ENCODE measurements at places on chromosomes 3 and 15. TPM values are rescaled to one million over a fixed set of nuclear protein-coding genes. Genes with fewer than 3 reads are reported as not detected.

DNA sequence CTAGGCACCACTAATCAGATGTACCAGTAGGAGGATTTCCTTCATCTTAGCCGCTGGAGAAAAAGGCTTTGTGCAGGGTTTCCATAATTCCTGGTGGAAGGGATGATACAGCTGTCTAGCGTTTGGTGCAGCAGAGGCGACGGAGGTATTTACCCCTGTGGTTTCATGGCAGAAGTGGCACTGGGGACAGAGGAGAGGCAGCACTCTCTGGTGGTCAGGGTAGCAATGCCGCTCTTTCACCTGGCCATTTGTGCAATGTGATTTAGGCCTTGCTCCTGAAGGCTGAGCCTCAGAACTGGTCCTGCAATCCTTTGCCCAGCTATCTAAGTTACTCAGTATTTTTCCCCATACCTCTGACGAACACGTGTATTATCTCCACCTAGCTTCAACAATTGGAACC, 47.1 kb upstream of the BNIP2 start:
- DNase-seq: no peak
- H3K4me1 ChIP-seq: no peaks in the 10 kb centered on the region
- peaks cover 2% of the 10 kb centered on the region for H3K27me3 ChIP-seq
- H3K4me3 ChIP-seq: no peak overlapping the region

- H3K4me1 ChIP-seq: peaks cover 68% of the 10 kb centered on the region
- H3K36me3 ChIP-seq: peaks cover 10% of the 10 kb centered on the region
- no peak for DNase-seq
Measured at GRCh38 chr15:60390231-60390630, 7.6 kb downstream of the ANXA2 start.

The TTLL13 gene
- total RNA-seq: 0.55 TPM

DNA sequence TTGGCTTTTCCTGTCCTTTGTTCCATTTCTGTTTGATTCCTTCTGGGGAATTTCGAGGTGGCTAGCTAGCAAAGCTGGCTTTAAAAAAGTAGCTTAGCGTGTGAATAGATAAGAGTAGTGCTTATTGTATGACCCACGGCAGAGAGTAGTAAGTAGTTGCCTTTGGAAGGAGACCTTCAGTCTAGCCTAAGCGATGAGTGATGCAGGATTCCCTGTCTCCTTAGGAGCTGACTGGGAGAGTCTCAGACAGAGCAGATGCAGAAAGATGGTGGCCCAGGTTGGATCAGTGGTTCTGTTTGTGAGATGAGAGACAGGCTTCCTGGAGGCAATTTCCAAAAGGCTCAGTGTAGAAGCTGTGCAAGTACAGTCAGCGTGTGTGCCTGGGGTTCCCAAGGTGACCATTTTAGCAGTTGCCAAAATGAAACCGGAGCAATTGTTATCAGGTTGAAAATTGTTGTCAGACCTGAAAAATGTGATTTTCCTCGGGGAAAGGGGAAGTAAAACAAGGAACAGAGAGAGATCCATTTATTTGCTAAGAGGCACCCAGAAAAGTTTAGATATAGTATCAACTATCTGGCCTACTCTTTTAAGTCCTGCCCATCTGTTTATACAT, 681 bp upstream of the IL5RA start:
- DNase-seq: no peak
- peaks cover 36% of the 10 kb centered on the region for H3K4me1 ChIP-seq
- H3K27me3 ChIP-seq: no peaks in the 10 kb centered on the region

- no peak overlapping the region for H3K4me3 ChIP-seq
- peaks cover 13% of the 10 kb centered on the region for H3K27me3 ChIP-seq
- DNase-seq: no peak
- no peaks in the 10 kb centered on the region for H3K4me1 ChIP-seq
- no peak overlapping the region for H3K27ac ChIP-seq
Measured at GRCh38 chr15:92294759-92295158, 98.9 kb upstream of the ST8SIA2 start.

DNA sequence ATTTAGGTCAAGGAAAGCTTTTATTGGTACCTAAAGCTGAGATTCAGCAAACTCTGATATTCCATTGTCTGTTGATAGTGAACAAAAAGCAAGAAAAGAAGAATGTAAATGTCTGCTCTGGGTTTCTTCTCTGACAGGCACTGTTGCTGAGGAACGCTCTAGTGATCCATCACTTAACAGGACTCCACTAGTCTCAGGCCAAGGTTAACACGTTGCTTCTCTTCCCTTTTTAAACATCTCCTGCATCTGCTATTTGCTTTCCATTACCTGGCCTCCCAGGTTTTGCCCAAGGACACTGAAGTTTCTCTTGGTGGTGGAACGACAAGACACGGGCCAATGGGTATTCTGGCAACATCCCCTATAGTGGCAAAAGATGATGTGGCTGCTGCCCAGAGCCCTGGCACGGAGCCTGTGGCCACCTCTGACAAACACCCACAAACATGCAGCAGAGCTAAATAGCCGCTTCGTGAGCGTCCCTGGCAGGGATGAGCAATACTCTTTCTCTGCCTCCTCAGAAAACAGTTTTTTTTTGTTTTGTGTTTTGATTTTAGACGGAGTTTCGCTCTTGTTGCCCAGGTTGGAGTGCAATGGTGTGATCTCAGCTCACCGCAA, 97.8 kb upstream of the AKAP13 start:
- peaks cover 5% of the 10 kb centered on the region for H3K4me1 ChIP-seq
- no peak overlapping the region for H3K4me3 ChIP-seq
- H3K27me3 ChIP-seq: no peaks in the 10 kb centered on the region

DNA sequence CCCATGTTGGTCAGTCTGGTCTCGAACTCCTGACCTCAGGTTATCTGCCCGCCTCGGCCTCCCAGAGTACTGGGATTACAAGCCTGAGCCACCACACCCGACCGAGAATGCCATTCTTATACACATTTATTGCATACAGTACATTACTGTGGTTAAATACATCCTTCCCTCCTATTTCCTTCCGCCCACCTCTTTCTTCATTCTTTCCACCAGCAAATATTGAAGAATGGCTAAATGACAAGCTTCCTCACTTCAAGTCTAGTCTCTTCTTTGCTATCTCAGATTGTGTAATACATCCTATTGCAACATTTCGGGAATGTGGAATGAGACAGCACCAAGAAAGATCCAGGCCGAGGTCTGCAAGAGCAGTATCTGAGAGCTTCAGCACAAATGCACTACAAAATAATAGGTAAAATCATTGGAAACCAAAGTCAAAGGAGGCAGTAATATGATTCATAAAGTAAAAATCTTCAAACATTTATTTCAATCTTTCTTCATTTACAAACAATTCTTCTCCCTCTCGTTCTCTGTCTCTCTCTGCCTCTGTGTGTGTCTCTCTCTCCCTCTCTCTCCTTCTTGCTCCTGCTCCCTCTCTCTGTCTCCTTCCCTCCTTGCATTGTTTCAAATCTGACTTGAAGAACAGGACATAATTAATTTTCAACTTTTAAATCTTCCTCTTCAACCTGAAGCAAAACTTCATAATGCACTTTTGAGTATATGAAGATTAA, 94.7 kb upstream of the TGFBR2 start:
- H3K27me3 ChIP-seq: no peaks in the 10 kb centered on the region
- peak; percentile 34 for DNase-seq
- no peaks in the 10 kb centered on the region for H3K36me3 ChIP-seq
- no peak overlapping the region for H3K27ac ChIP-seq

The SNTN gene
- total RNA-seq: not detected

DNA sequence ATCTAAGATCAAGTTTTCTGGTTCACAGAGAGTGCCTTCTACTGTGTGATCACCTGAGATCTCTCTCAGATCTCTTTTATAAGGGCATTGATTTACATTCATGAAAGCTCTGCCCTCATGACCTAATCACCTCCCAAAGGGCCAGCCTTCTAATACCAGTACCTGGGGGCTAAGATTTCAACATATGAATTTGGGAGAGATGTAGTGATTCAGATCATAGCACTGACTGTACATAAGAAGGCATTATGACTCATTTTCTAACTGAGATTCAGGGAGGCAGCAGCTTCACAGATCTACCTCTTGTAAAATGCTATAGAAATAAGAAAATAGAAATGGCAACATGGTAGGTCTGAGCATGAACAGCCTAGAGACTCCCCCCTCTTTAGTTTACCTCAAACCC, 39.6 kb downstream of the VGLL3 start:
- no peaks in the 10 kb centered on the region for H3K36me3 ChIP-seq
- no peaks in the 10 kb centered on the region for H3K4me1 ChIP-seq
- H3K27me3 ChIP-seq: no peaks in the 10 kb centered on the region
- H3K4me3 ChIP-seq: no peak overlapping the region

The HRG gene
- total RNA-seq: not detected

- no peaks in the 10 kb centered on the region for H3K27me3 ChIP-seq
- no peak overlapping the region for H3K27ac ChIP-seq
- H3K4me1 ChIP-seq: peaks cover 12% of the 10 kb centered on the region
- no peak for DNase-seq
Measured at GRCh38 chr3:114858329-114858728, 288.8 kb downstream of the ZBTB20 start.

The SLC22A14 gene
- total RNA-seq: not detected

The NANOGP8 gene
- total RNA-seq: not detected

DNA sequence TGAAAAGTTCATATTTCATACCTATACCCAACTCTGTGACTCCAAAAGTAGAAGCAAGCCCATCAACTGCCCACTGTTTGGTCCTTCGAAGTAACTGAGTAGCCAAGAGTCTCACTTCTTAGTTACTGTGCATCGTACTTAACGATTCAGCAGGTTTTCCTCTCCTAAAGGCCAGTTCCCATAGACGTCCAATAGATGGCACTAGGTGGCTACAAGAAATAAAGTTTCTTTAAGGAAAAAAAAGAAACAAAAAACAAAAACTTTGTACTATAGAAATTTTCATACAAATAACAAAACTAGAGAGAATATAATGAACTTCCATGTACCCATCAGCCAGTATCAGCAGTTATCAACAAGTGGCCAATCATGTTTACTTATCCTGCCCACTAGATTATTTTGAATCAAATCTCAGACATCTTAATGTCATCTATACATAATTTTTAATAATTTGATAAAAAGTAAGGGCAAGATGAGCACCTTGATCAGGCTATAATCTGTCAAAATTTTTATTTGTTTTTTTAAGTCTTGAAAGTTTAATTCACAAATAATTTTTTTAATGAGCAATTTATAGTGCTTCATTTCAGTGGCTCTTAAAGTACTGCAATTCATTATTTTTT, 63.8 kb upstream of the ACP3 start:
- no peaks in the 10 kb centered on the region for H3K36me3 ChIP-seq
- H3K4me3 ChIP-seq: no peak overlapping the region
- peaks cover 4% of the 10 kb centered on the region for H3K27me3 ChIP-seq
- H3K4me1 ChIP-seq: no peaks in the 10 kb centered on the region

The C3orf85 gene
- not detected for total RNA-seq

DNA sequence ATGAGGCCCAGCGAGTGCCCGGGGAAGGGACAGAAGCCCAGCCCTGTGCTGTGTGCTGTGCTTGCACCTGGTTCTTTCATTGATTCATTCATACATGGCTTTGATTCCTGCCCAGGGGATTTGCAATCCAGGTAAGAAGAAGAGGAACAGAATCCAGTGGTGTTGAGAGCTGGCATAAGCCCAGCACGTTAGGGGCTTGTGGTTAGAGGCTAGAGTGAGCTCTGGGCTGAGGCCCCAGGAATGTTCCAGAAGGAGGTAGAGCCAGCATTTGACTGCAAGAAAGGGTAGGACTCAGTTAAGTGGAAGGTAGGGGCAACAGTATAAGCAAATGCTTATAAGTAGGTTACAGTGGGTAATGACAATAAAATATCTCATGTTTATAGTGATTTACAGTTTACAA, 2.3 kb downstream of the VWA5B2 start:
- H3K36me3 ChIP-seq: no peaks in the 10 kb centered on the region
- H3K27ac ChIP-seq: no peak overlapping the region
- no peak for DNase-seq
- H3K4me3 ChIP-seq: no peak overlapping the region

The GNAT1 gene
- not detected for total RNA-seq

The ADAMTS7 gene
- total RNA-seq: 0.10 TPM

The DUOX1 gene
- 0.51 TPM for total RNA-seq

DNA sequence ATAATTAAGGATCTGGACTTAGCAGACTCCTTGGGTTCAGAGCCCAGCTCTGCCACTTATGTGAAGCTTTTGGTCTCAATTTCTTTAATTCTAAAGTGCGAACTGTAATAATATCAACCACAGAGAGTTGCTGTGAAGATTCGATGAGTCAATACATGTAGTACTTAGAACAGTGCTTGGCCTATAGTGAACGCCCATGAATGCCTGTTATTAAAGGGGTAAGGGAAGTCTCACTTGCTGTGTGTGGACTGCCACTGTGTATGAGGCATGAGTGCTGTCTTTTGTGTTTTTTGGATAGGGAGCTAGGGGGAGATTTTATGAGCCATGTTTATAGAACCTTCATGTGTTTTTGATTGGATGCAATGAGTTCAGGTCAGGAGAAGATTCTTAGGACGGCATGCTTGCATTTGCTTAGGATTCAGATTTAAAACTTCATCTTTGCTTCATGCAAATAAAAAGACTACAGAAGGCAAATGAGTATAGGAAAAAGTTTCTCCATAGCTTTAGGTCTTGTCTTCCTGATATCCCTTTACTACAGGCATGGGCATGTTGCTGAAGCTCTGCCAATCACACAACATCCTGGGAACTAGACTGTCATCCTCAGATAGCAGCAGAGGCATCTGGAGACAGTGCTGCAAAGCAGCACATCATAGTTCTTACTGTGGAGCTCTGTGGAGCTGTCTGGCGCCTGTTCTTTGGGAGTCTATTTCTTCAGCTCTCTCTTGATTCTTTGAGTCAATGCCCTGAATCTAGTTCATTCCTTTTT, 50.0 kb downstream of the PLS1 start:
- no peaks in the 10 kb centered on the region for H3K27me3 ChIP-seq
- no peaks in the 10 kb centered on the region for H3K4me1 ChIP-seq
- H3K27ac ChIP-seq: no peak overlapping the region
- DNase-seq: no peak
- no peaks in the 10 kb centered on the region for H3K36me3 ChIP-seq

The MITF gene
- total RNA-seq: not detected

DNA sequence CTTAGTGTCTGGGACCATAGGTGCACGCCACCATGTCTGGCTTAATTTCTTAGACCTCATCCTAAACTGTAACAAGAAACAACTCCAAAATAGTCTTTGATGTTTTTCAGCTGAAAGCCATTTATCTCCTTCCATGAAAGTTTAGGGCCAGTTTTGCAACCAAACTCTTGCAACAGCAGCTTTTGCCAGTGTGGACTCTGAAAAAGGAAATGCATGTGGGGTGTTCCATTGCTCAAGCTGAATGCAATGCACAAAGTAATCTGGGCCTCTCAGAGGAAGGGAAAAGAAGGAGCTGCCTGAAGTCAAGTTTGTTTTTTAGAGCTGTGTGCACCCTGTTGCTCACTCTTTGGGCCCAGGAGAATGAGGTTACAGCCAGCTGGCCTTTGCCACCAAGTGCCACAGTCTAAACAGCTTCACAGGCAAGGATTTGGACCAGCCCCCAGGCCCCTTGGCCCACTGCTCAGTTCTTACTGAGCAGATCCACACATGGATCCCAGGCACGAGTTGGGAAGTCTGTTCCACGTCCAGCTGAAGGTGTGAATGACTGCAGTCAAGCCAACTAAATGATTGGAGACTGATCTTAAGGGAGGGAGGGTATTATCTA, 212.3 kb upstream of the LRRFIP2 start:
- H3K4me1 ChIP-seq: no peaks in the 10 kb centered on the region
- H3K36me3 ChIP-seq: peaks cover 67% of the 10 kb centered on the region
- no peaks in the 10 kb centered on the region for H3K27me3 ChIP-seq
- H3K4me3 ChIP-seq: no peak overlapping the region
- no peak overlapping the region for H3K27ac ChIP-seq

The SERPINI2 gene
- not detected for total RNA-seq

The CEMIP gene
- total RNA-seq: not detected
